ENCODE measurements at places on chromosomes 2 and 18.
A peak's percentile ranks its signal among the peaks of the same experiment; 100 is the strongest.

DNA sequence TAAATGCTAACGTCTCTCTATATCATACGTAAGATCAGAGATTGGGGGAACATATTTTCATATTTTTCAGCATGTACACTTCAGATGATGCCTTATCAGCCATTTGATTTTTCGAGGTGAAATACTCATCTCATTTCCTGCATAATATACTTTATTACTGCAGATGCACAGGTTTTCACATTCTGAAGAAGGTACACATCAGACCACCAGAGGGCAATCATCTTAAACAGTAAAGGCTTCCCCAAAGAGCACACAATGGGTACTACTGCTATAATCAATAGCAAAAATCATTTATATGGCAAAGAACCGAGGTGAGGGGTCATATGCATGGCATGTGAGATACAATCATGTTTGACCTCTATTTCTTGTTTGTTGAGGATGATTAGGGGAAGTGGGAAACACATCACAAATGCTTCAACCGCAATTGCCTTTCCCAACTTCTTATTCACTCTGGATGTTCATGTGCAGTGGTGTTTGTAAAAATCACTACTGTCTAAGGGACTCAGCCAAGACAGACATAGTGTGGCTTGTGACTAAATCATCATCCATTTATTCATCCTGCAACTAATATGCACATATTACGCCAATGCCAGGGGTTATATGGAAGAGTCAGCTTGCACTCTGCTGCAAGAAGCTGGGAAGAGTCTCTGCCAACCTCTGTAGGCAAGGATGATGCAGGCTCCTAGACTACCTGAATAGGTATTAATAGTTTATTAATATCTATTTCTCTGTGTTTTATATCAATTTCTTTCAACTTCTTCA, 118.7 kb downstream of the EPB41L3 start:
- DNase-seq: no peak

DNA sequence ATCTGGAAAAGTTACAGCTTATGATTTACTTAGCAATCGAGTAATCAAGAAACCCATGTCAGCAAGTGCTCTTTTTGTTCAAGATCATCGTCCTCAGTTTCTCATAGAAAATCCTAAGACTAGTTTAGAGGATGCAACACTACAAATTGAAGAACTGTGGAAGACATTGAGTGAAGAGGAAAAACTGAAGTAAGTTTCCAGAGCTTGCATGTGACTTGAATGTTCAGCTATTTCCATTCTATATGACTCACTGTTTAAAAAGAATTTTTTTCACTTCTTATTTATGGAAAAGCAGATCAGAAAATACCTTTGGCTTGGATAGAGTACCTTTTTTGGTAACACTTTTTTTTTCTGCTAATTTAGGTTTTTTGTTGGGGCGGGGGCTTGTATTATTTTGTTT, 70.7 kb downstream of the PMS1 start:
- DNase-seq: no peak

GRCh38 chr2:96185516-96185915, 23.1 kb downstream of the STARD7 start:
- no peak for DNase-seq

- no peak for DNase-seq
These were observed 76.8 kb downstream of the POLR1A start for GRCh38 chr2:86028766-86029381.

DNA sequence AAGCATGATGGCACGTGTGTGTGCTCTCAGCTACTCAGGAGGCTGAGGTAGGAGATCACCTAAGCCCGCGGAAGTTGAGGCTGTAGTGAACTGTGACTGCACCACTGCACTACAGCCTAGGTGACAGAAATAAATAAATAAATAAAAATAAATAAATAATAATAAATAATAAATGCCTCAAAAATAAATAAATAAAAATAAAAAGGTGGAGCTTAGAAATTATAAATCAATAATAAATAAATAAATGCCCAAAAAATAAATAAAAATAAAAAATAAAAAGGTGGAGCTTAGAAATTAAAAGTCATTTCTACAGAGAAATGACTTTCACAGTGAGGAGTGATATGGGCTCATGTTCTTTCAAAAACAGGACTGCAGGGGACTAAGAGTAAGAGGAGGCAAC, 6.0 kb upstream of the MALL start:
- DNase-seq: no peak

DNA sequence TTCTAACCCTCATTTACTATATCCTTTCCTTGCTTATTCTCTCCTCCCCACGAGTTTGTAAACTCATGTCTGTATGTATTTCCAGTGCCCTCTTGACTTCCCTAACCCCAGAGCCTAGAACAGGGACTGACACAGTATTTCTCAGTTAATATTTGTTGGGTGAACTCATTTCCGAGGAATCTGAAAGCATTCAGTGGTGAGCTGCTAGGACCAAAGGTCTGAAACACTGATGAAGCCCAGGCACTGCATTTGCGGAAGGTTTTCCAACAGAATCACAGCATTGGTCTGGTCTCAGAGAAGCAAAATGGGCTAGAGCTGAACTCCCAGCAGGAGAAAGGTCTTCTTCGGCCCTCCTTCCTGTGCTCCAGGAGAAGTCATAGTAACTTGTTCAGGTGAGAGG, 56.8 kb downstream of the SOX11 start:
- no peak for DNase-seq

DNA sequence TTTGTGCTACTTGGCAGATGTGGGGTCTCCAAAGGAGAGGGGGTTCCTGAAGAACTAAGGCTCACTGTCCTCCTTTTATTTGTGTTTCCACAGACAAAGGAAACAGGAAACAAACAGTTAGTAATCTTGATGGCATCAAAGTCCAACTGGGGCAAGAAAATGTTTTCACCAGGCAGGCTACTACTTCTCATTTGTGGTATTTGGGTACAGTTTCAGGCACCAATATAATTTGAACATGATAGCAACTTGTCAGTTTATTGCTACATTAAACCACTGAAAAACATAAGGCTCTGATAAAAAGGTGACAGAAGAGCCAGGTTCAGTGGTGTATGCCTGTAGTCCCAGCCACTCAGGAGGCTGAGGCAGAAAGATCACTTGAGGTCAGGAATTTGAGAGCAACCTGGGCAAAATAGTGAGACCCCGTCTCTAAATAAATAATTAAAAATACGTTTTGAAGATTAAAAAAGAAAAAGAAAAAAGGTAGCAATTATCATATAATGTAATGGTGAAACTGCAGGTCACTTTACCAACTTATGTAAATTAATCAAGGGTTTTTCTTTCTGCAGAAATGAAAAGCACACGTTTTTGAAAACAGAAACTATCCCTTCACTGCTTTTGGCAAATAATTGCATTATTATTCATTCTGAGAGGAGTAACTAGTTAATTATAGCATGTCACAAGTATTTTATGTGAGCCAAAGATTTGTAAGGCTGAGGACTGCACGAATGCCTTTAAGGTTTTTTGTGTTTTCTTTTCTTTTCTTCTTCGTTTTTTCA, 157.5 kb upstream of the CAVIN2 start:
- no peak for DNase-seq

DNA sequence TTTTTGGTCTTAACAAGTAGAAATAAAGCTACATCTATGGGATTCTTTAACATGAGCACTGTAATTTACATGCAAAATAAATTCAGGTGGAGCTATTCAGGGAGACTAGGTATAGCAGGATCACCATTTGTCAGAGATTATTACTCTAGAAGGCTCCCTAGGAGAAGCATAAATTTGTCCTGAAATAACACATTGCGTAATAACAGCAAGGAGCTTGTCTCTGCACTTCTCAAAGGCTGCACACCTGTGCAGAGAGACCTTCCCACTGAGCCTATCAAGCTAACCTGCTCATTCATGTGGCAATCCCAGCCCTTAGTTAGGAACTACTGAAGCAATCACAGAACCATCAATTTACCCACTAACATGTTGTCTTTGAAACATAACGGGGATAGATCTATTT, 437.4 kb upstream of the MC4R start:
- no peak for DNase-seq

GRCh38 chr2:105455488-105456003, 56.7 kb upstream of the FHL2 start:
- DNase-seq: no peak

DNA sequence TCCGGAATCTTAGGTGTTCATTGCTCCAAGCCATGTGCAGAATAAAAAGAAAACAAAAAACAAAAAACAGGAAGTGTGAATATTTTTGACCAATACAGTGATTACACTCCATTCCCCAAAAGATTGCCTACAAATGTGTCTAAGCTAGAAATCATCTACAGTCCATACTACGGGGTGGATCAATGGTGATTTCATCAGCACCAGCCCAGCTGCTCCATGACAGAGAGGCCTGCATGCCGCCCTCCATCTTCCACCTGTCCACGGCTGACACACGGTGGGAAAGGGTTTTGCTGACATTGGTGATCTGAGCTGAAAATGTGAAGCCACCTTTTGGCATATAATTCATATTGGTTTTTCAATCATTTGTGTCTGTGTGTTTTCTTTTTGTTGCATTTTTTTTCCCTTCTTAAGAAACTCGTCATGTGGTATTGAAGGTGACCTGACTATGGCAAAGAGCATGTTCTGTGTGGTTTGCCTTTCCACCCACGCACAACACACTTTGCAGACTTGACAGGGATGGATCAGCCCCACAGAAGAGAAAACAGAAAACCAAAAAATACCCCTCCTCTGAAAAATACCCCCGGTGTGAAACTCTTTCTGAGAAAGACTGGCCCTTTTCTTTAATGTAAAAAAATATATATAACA, 533.1 kb downstream of the RNF144A start:
- peak; percentile 39 for DNase-seq

DNA sequence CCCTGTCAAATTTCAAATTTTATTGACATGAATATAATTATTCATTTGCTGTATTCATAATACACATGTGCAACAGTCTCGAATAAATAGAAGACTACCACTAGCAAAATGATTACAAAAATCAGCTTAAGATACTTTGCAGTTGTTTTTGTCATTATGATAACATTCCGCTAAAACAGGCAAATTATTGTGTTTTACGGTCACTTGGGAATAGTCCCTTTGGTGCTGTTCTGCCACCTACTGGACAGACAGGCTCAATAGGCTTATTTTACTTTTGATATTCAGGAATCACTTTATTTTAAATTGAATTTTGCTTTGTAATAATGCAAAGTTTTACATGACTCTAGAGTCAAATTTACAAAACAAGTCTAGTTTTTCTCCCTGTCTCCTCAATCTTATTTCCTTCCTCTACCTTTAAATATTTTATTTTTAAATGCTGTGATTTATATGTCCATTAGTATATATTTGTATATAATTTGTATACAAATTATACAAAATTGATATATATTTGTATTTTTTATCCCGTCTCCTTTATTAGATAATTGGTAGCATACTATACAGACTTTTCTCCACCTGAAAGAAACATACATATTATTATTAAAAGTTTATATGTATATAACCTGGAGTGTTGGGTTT, 456.3 kb downstream of the DLGAP1 start:
- no peak for DNase-seq

Measured in activated gamma-delta T cell treated with Interleukin-2 at 50 U/mL for 16 hours (primary cell).